Type B pancreatic cell (in vitro differentiated cells): ENCODE measurements at places on chromosomes 1 and 21. TPM values are rescaled to one million over a fixed set of nuclear protein-coding genes. Genes with fewer than 3 reads are reported as not detected.

S100A4 gene
- total RNA-seq: 61.0 and 200 TPM in 2 replicates

EXTL1 gene
- 0.31 and 4.2 TPM in 2 replicates for total RNA-seq

FCAMR gene
- total RNA-seq: not detected in 2 replicates

GRCh38 chr1:58189453-58189852 is 357.1 kb downstream of the OMA1 start:
- no peak for DNase-seq

DNA sequence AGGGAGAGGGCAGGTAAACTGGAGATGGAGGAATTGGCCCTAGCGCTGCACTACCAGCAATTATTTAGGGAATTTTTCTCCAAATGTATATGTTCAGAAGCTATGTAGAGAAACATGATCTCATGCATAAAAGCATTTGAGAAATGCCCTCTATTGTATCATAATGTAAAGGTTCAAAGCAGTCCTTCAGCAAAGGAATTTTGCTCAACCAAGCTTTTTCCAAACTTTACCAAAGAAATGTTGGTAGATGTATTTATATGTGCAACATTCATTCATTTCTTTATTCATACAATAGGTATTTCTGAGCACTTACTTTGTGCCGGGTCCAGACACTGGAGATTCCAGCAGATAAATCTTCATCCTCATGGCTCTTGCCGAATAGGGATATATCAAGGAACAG is 64.4 kb downstream of the XCL1 start:
- no peak for DNase-seq

GRCh38 chr1:34695580-34695979 is 59.3 kb upstream of the GJB5 start:
- no peak for DNase-seq

GRCh38 chr21:42242611-42243010 is 23.7 kb downstream of the ABCG1 start:
- DNase-seq: no peak

DNA sequence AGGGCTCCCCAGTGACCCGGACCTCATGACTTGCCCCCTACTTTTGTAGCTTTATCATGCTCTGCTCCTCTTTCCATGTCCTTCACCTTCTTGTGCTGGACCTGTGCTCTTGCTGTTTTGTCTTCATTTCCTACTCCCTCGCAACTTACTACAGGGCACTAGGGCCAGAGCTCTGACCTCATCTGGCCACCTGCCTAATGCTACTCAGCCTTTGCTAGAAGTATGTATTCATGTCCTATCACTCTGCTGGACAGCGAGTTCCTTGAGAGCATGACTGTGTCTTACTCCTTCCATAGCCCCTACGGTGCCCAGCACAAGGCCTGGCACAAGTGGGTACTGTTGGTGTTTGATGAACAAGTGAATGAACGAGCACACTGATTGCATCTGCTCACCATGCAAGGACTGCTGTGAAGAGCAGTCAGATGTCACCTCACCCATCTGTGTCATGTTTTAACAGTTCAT is 1.9 kb downstream of the MTFR1L start:
- no peak for DNase-seq

GRCh38 chr1:203159844-203160243 is 15.8 kb downstream of the MYBPH start:
- DNase-seq: no peak
